ENCODE measurements at places on chromosomes 7 and 10. TPM values are rescaled to one million over a fixed set of nuclear protein-coding genes. Genes with fewer than 3 reads are reported as not detected.

DNA sequence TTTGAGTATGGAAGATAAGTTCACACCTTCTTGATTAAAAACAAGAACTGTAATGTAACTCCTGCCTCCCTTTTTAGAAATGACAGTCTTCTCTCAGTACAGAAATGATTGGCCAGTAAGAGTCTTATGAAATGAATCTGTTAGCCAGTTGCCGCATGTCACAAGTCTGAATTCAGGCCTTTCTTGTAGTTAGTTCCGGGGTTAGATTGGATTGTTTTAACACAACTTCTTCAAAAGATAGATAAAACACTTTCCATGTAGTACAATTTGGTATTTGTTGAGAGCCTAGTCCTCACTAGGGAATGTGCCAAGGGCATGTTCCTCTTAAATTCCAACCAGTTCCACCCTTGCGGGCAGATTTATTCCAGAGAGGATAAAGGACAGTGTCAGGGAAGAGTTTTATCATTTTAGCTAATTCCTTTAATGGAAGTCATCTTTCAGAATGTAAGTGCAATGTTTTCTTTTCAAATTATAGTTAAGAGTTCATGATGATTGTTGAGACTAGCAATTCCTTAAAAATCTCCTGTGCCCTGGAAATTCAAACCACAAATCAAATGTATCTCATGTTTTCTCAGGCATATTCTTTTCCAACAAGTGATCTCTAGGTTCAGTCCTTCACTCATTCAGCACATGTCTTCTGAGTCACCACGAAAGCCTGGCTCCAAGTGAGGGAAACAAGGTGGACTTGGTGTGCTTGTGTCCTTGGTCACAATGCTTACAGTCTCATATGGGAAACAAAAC is 4.1 kb downstream of the FHIP2A start:
- peak; percentile 67 for DNase-seq

DNA sequence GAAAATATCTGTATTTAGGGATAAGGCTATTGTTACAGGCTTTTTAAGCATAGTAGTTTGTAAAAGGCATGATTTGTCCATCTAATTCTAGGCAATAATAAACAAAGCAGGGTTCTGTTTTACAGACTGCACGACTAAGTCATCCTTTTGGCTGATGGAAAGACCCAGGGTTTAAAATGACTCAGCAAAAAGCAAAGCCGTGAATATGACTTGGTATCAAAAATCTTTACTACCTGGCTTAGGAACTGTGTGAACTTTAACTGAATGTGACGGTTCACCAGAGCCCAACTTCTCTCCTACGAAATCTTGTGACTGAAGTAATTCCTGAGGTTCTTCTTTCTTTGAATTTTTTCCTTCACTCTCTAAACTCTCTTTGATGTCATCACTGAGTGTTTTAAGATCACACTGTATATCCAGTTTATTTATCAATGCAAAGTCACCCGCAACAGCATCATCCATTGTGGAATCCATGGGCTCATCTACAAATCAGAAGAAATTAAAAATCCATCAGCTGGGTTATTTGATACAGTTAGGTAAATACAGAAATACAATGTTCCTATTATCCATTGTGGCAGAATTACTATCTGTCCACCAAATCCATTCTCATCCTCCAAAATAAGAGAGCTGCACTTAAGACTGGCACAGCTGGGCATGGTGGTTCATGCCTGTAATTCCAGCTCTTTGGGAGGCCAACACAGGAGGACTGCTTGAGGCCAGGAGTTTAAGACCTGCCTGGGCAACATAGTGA is 17.0 kb downstream of the ATE1 start:
- DNase-seq, result peak; percentile 35

DNA sequence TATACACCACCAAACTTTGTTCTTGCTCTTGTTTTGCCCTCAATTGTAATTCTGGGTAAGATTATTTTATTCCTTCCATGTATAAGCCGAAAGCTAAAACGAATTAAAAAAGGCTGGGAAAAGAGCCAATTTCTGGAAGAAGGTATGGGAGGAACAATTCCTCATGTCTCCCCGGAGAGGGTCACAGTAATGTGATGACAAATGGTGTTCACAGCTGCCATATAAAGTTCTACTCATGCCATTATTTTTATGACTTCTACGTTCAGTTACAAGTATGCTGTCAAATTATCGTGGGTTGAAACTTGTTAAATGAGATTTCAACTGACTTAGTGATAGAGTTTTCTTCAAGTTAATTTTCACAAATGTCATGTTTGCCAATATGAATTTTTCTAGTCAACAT is 12.5 kb upstream of the CFAP69 start:
- DNase-seq, result no peak

GRCh38 chr7:30900053-30900452 is 11.6 kb upstream of the AQP1 start:
- DNase-seq, result peak; percentile 81

- DNase-seq, result no peak
These were observed 227.6 kb downstream of the DGKI start for GRCh38 chr7:137619181-137619580.

DNA sequence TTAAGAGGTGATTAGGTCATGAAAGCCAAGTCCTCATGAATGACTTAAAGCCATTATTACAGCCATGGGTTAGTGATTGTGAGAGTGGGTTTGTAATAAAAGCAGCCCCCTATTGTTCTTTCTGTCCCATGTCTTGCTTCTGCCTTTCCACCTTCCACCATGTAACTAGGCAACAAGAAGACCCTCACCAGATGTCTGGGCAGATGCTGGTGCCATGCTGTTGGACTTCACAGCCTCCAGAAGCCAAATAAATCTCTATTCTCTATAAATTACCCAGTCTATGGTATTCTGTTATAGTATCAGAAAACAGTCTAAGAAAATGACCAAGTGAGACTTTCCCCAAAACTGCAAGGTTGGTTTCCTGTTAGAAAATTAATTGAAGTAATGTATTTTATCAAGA is 460.3 kb upstream of the ADARB2 start:
- no peak for DNase-seq

DNA sequence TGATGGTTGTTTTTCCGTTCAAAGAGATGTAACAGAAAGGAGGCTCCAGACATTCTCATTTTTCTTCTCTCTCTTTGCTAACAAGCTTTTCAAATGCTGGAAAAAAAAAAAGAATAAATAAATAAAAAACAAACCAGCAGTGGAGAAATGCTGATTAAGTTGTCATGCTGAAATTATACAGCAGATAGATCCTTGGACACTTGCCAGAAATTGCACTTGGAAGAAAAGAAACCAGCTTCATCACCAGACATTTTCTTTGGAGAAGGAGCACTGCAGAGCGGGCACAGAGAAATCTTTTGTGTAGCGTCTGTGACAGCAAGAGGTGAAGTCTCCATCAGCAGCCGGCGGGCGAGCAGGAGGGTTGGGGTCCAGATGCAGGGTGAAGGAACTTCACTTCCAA is 55.8 kb downstream of the CLRN3 start:
- no peak for DNase-seq

DNA sequence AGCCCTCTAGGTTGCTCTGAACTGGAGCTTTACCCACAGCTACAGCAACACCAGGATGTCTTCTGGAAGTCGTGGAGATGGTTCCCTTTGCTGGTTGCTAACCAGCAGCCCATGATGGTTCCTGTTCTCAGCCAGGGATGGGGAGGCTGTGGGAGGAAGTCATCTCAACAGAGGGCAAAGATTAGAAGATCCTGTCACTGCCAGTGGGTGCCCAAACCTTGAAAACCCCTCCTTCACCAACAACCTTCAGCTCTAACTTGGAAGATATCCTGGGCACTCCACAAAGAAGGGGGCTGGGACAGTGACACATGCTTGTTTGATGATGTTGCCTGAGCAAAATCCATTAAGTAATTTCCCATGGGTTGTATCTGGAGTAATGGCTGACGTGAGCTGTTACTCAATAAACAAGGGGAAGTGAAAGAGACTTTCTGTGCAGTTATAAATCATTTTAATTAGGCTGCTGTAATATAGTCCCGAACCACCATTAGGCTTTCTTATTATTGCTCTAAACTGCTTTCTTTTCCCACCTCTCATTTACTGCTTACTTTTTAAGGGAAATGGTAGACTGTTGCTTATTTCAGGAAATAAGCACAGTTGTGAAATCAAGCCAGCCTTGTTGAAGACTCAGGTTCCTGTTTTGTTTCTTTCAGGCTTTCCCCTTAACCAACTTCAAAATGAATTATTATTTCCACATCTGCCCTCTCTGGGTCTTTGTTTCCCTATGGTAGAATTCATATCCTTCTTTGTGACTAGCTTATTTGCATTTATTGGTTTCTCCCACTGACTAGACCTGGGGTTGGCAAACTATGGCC is 124.8 kb downstream of the PPP1R17 start:
- DNase-seq, result peak; percentile 68

The DYNC1I1 gene
- 2.5 TPM for total RNA-seq

GRCh38 chr10:77524281-77524711 is 113.3 kb downstream of the KCNMA1 start:
- peak; percentile 74 for DNase-seq

Data from RPMI7951 (cell line).